ENCODE measurements at places on chromosomes 3 and 15.

- DNase-seq, result no peak
These were observed 57.9 kb downstream of the STAG1 start for GRCh38 chr3:136694321-136694720.

DNA sequence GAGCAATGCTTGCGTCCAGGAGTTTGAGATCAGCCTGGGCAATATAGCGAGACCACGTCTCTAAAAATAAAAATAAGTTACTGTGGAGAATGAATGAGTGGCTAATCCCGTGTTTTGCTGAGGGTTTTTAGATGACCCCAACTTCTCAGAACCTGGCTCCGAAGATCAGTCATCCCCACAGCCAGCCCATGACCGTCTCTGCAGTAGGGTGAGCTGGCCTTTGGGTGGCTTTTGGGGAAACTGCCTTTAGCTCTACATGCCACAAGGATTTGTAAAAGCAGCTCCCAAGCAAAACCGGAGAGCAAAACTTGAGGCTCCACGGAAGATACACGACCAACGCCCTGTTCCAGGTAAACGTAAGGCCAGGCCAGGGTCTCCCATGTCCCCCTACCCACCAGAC, 39.2 kb upstream of the TFRC start:
- no peak for DNase-seq

DNA sequence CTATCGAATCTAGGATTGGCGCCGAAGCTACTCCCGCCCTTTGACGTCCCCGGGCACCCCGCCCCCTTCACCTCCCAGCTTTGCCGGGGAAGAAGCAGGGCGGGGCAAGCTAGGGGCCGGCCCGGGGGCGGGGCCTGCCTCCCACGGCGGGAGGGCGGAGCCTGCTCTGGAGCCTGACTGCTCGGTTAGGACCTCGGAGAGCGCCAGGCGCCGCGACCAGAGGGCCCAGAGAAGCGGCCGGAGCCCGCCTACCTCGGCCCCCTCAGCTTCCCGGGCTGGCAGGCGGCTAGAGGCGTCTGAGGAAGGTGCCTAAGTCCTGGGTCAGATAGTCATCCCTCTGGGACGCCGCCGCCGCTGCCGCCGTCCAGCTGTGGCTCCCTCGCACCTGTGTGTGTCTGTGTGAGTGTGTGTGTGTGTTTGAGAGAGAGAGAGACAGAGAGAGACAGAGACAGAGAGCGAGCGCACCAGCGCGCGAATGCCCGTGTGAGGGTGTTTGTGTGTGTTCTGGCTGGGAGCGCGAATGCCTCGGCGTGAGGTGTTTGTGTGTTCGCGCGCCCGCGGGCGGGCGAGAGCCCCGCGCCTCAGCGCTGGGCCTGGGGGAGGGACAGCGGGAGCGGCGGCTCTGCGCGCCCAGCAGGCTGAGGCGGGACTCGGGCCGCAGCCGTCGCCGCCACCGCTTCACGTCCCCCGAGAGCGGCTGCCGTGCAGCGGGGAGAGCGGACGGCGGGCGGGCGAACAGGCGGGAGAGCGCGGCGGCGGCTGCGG, at the start of gene STXBP5L:
Gene STXBP5L, plus strand, starts transcription at position 176 of the 765 bp plus-strand sequence. CDS start 1,374 bp downstream, outside the sequence.
- no peak for DNase-seq

- DNase-seq, result no peak
These were observed 80.9 kb downstream of the TNIK start for GRCh38 chr3:171379281-171379680.

DNA sequence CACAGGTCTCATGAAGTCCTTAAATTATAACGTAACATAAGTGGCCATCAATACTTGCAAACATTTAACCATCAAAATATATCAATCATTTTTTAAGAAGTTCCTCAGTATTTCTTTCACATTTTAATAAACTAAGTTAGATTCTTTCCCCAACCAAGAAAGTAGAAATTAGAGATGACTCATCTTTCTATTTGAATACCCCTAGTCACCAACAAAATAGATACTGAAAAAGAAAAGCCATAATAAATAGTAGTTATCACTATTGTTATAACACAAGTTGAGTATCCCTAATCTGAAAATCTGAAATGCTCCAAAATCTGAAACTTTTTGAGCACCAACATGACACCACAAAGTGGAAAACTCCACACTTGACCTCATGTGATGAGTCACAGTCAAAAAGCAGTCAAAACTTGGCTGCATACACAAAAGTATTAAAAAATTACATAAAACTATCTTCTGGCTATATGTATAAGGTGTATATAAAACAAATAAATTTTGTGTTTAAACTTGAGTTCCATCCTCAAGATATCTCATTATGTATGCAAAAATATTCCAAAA, 3.7 kb downstream of the SHQ1 start:
- DNase-seq, result no peak

DNA sequence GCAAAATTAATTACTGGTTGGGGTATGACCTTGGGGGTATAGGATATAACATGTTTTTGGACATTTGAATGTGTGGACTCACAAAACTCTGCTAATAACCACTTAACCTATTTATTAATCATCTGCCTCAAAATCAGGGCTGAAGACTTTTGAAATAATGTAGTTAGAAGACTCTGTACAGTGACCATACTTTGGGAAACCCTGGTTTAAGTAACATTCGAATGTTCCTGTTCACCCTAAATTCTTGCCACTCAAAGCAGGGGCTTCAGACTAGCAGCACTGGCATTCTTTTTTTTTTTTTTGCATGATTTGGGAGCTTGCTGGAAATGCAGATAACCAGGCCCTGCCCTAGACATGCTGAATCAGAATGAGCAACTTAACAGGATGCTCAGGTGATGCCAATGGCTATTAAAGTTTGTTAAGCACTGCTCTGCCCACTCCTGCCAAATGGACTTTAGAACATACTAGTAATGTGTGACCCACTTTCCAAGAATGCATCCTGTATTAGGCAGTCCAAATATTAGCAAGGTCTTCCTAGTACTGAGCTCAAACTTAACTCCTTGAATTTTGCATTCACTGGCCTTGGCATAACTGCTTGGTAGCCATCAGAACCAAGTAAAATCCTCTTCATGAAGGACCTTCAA, 12.7 kb upstream of the ST3GAL6 start:
- no peak for DNase-seq

DNA sequence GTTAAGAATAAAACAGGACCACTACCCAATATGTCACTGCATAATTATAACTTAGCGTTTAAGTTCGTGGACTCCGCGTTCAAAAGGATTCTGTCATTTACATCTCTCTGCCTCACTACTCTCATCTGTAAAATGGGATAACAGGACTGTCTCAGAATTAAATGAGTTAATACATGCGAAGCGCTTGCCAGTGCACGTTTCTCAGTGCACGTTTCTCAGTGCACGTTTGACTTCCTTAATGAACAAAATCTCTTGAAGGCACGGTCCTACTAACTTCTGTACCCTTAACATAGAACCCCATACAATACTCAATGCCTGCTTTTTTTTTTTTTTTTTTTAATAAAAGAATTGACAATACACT, 499 bp downstream of the RABL3 start:
- peak; percentile 36 for DNase-seq

DNA sequence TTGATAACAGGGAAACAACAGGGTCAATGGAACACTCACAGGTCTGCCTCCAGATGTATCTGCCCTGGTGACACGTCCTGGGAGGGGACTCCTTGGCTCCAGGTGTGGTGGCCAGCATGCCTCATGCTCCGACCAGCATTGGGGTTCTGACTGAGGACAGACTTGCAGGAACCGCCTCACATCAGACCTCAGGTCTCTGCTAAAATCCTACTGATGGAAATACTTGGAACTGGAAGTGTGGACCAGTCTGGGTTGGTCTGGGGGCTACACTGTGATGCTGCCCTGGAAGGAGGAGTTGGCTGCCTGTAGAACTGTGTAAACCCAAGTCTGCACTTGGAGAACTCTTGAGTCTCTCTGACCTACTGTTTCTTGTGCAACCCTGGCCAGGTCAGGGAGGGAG, 17.1 kb upstream of the KY start:
- DNase-seq, result no peak

GRCh38 chr3:149977386-149977785, 6.7 kb upstream of the PFN2 start:
- no peak for DNase-seq

- no peak for DNase-seq
These were observed 30.8 kb upstream of the LMCD1 start for GRCh38 chr3:8470801-8471200.

GRCh38 chr3:34011171-34012101, 213.0 kb downstream of the PDCD6IP start:
- peak; percentile 8 for DNase-seq

- no peak for DNase-seq
These were observed 277.0 kb downstream of the RYR3 start for GRCh38 chr15:33587773-33588172.

DNA sequence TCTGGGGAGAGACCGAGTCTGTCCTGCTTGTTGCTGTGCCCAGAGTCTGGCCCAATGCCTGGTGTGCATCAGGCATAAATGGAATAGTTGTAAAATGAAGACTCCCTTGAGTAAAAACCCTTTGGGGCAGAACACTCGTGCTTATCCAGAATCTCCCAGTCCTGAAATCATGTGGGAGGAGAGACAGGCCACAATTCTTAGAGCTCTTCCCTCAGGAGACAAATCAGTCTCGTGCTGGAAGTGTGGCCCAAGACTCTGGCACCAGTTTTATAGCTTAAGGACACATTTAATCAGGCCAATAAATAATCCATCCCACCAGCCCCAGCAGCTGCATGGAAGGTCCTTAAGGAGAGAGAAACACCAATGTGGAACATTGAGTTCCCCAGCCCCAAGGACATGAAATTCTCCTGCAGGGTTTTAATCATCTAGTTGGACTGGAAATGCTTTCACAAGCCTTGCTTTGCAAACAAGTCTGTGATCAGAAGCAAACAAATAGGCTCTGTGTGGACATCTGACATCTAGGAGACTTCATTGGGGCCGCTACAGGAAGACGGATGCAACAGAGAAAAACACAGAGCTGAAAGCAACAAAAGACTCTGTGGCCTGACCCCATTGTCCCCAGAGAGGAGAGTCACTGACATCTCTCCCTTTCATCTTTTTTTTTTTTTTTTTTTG, 70.4 kb downstream of the LSM3 start:
- DNase-seq, result no peak

DNA sequence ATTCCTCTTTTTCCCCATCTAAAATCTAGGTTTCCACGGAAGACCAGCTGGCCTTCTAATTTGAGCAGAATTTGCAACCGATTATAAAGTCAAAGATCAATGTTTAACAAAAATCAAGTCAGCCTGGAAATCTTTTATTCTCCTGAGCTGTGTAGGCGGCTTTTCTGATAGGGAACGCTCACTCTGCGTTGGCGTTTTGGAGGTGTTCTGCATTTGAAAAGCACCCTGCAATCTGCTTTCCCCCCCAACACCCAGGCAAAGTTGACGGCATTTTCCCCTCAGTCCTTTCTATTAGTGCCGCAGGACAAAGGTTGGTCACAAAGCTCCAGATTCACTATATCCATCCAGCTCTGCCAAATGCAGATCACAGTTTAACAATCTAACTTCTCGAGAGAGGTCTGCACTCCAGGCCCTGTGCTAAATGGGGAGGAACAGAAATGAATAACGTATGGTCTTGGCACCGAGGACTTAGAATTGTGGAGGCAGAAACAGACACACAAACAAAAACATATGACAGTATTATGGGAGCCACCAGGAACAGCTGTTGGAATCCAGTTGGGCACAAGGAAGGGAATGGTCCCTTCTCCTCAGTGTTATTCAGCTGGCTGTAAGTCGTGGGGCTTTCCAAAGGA, 50.4 kb upstream of the LARS2 start:
- DNase-seq, result no peak

DNA sequence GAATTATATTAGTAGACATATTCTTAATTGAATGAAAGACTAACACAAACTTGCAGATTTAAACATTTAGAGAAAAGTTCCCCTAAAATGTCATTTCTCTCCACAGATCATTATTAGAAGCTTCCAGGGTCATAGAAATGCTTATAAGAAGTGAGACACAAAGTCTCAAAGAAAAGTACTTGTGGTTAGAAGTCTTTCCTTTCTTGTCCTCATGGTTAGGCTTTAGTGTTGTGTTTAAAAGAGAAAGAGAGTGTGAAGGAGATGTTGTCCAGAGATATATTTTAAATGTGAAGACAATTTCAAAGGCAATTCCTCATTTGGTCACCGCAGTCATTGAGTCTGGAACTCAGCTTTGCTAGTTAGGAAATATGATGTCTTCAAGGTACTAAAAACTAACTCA, 230.4 kb upstream of the ARPP21 start:
- DNase-seq, result no peak

DNA sequence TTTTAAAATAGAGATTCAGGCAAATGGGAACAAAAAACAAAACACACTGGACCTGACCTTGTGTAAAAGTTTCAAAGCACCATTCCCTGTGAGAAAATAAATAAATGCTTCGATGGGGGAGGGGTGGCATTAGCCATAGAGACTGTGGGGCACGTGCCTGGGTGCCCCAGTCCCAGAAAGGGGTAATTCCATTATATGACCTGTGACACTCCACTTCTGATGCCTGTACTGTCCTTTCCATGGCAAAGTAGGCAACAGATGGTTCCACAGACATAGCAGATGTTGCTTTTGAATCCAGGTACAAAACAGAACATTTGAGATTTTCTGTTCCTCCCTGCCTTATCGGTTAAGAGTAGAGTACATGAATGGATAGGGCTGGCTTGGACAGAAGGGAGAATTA, 3.9 kb downstream of the PHLDB2 start:
- no peak for DNase-seq

GRCh38 chr3:175146258-175146657, 287.1 kb downstream of the NAALADL2 start:
- no peak for DNase-seq

Data from Panc1 (cell line).